ENCODE measurements at places on chromosomes 12 and 14.

DNA sequence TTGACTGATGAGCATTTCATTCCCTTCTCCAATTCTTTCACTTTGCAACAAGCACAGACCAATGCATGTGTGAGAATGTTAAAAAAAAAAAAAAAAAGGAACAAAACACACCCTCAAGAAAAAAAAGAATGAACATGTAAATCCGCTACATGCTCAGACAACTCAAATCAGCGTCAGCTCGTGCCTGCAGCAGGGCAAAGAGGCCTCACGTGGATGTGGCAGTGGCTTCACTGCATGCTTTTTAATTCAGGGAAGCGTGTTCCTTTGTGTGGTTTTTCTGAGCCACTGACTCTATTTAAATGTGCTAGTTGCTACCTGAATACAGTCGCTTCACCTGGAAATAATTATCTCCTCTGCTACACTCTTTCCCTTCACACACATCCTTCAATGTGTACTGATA is 55.1 kb downstream of the PPP1R36 start:
- no peak for DNase-seq

DNA sequence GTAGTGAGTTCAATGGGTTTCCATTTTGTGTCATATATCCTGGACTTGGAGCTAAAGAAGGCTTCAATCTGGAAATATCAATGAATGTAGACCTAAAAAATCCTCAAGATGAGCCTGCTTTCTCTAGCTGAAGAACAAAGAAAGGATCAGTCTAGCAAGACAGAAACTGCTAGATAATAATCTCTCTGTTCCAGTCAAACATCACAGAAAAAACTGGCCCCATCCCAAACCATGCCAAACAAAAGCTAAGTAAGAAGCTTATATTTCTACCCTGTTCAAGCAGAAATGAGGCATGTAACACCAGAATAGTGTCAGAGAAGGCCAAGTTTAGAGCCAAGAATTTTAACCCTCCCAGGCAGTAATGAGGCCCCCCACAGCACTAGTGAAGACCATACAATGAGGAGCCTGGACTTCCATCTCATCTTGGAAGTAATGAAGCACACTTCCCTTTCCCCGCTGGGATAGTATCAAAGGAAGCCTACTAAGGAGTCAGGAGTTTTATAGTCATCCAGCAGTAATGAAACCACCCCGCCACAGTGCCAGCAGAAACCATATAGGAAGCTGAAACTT is 95.8 kb downstream of the NELL2 start:
- no peak for DNase-seq

DNA sequence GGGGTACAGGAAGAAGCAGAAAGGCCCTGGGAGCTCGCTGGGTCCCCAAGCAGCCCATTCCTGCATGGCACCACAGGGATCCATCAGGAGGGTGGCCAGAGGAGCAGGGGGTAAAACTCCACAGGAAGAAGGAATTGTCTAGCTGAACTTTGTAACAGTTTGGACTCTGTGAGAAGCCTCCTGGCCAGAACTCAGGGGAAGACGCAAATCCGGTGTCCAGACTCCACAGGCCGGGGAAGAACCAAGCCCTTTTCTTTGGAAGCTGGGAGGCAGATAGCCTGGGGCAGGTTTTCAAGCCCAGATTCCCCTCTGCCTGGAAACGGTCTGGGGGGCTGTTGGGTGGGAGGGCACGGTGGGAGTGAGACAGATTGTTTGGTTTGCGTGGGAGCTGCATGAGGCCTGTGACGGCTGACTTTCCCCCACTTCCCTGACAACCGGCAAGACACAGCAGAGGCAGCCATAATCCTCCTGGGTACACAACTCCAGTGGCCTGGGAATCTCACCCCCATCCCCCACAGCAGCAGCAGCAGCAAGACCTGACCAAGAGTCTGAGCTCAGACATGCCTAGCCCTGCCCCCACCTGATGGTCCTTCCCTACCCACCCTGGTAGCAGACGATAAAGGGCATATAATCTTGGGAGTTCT is 16.7 kb downstream of the GPHB5 start:
- no peak for DNase-seq

GRCh38 chr14:60061371-60061770 is 30.4 kb upstream of the PCNX4 start:
- no peak for DNase-seq

DNA sequence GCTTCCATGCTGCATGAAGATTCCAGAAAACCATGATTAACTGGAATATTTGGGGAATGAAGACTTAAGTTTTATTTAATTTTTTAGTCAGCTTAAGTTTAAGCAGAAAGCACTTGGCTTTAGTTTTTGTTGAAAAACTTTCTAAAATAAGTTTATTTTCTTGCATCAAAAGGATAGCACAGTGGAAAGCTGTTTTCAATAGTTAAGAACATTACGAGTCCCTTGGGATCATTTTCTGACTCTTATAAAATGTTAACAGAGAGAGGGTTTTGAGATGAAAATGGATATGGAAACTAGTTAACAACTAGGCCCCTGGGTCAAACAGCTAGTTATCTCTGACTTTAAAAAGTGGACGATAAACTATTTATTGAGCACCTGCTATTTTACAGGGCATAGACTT is 181.9 kb upstream of the SLC38A2 start:
- no peak for DNase-seq

DNA sequence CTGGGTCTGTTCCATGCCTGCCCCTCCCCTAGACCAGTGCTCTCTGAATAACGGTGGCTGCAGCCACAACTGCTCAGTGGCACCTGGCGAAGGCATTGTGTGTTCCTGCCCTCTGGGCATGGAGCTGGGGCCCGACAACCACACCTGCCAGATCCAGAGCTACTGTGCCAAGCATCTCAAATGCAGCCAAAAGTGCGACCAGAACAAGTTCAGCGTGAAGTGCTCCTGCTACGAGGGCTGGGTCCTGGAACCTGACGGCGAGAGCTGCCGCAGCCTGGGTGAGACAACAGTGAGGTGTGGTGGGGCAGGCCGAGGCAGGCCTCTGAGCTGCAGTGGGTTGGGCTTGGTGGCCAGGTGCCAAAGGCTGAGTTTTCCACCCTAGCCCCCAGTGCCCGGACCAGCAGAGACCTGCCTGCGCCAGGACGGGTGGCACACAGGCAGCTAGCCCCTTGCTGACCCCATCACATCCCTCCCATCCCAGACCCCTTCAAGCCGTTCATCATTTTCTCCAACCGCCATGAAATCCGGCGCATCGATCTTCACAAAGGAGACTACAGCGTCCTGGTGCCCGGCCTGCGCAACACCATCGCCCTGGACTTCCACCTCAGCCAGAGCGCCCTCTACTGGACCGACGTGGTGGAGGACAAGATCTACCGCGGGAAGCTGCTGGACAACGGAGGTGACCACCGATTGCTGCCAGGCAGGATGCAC is 28.2 kb upstream of the LRP1-AS start:
- DNase-seq: no peak

- DNase-seq: peak; percentile 65
Observed at GRCh38 chr12:7935590-7936581, at the start of gene SLC2A3. TSS of gene SLC2A3 (minus strand) at chr12:7936187. CDS start at chr12:7936034, 153 bp downstream.

GRCh38 chr14:75711105-75711795 is 50.2 kb downstream of the TTLL5 start:
- DNase-seq: no peak

DNA sequence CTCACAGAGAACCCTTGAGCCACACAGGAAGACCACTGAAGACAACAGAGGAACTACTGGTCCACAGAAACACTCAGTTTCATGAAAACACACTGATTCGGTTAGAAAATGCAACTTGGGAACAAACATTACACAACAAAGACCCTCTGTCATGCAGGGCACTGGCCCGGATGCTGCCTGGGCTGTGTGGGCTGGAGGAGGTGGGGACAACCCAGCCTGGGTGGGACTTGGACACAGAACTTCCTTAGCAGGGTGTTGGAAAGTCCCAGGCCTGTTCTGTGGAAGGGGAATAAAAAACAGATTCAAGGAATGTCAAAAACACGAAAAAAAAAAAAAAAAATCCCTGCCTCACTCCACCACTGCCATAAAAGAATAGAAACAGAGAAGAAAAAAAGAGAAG is 181.0 kb downstream of the MON2 start:
- DNase-seq: no peak

GRCh38 chr14:59638885-59639284 is 62.3 kb upstream of the CCDC175 start:
- no peak for DNase-seq

GRCh38 chr12:75721796-75722195 is 210.4 kb upstream of the KRR1 start:
- no peak for DNase-seq

GRCh38 chr12:4648104-4648500 is 749 bp downstream of the AKAP3 start:
- no peak for DNase-seq

DNA sequence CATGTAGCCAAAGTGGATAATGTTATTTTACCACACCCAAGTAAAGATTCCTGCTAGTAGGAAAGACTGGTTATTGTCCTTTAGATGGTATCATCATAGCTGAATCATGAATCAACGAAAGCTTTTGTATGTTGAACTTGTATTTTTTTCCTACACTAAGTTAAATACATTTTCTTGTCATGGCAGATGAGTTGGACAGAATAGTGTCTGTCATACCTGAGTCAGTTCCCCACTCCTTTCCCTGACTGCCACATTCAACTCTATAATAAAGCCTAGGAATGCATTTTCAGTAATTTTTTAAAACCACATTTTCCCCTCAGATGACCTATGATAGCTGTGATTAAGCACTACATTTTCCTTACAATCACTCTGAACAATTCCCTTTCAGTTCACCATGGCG is 9.3 kb upstream of the PTHLH start:
- DNase-seq: no peak

DNA sequence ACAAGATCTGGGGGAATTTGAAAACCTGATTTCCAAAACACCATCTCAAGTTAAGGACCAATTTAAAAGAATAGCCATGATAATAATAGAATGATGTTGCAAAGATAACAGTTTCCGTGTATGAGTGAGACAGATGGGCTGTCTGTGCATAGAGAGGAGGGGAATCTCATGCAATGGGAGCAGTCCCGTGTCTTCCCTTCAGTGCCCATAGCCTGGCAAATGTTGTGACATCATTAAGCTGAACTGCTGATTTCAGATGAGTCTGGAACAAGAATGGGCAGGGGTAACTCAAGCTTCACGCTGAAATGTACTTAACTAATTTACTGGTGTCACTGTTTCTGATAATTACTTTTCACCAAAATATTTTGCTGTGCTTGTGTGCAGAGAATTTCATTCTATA is 454.0 kb downstream of the FOXG1 start:
- no peak for DNase-seq

DNA sequence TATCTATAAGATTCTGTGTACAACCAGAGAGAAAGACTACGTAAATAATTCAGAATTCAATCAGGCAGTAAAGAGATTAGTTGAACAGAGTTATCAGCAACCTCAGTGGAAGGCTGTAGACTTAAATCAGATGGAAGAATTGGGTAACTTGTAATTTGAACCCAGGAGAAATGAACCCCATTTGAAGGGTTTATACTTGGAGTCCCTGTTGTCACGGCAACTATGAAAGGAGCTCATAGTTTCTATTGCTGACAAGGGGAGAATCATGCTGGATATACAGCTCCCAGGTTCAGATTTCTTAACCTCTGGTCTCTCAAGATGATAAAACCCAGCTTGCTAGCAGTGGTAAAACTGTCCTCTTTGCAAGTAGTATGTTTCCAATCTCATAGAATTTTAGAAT is 54.4 kb upstream of the BMP4 start:
- no peak for DNase-seq

- DNase-seq: no peak
Observed at GRCh38 chr14:96792591-96792990, 4.6 kb upstream of the VRK1 start.

- no peak for DNase-seq
Observed at GRCh38 chr14:69749956-69750355, 17.0 kb upstream of the SRSF5 start.

DNA sequence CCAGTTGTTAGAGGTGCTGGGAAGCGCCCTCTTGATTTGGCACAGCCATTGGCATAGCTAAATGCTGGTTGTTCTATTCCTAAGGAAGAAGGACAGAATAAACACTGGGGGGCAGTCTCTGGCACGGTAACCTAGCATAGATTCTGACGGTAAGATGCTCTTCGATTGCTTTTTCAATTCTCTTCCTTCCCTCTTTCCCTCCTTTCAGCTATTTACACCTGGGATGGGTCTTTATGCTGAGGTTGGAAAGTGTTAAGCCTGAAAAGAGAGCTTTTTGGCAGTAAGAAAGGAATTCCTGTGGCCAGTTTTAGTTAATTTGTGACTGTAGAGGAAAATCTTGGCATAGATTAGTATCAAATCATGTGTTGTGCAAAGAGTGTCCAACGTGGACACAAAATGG is 162.8 kb downstream of the SNAPC1 start:
- DNase-seq: no peak

DNA sequence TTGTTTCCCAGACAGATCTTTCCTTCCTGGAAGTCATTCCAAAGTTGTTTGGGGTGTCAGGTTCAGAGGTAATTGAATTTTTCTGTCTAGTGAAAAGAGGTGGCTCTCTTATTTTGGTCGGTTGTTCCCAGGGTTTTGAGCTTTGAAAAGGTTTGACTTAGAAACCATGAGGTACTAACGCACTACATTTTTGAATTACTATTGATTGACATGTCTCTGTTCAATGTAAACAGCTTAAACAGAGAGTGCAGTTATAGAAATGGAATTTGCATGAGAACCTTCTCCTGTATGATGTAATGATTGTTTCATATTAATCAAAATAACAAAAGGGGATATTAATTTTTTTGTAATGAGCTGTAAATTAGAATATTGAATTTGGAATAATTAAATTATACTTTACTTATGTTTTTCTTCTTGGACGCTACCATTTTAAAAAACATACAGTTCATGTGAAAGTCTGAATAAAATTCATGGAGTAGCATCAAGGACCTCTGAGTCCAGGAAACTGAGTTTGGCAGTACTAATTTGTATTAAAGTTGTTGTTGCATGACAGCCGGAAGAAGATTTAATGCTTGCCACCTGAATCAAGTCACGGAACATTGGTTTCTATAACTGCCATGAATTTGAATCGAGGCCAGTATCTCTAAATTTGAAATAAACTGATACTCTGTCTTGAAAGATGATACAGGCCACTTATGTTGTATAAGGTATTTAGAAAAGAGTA is 41.7 kb downstream of the NPAS3 start:
- no peak for DNase-seq

DNA sequence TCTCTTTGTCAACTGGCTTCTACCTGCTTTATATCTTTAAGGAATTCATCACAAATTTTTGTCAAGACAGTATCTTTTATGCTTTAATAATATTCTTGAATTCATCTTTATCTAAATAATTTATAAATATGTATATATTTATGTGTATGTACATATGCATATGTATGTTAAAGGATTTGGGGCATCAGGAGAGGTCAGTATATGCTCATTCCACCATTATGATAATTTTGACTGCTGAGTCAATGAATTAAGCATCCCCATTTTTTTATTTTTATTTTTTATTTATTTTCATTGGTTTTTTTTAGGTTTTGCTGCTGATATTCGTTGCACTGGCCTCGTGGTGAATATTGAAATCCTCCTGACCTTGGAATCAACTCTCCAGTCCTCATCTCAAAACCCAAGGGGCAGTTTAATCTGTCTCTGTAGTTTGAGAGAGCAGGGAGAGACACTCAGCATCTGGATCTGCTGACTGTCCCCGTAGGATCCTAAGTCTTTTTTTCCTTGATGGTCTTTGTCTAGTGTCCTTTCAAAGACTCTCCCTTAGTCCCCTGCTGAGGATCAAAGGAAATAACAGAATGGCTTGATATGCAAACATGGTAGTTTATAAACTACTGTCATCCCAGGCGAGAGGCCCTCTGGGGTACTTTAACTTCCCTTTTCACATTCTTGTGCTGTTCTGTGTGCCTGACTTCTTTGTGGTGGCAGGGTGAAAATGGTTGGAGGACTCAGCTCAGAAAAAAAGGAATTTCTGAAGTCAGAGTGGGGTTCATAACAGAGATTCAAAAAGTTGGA is 218.7 kb downstream of the DIO2 start:
- DNase-seq: no peak

Data from activated CD8-positive, alpha-beta memory T cell treated with anti-CD3 and anti-CD28 coated beads for 1 hour (primary cell).